Effector memory CD8-positive, alpha-beta T cell (primary cell): ENCODE measurements at places on chromosomes 16 and 17.
A peak's percentile ranks its signal among the peaks of the same experiment; 100 is the strongest.

GRCh38 chr17:80118601-80119270, 17.4 kb downstream of the GAA start:
- DNase-seq: no peak

- DNase-seq: no peak
These were observed 46.2 kb downstream of the MARCHF10 start for GRCh38 chr17:62761884-62762283.

DNA sequence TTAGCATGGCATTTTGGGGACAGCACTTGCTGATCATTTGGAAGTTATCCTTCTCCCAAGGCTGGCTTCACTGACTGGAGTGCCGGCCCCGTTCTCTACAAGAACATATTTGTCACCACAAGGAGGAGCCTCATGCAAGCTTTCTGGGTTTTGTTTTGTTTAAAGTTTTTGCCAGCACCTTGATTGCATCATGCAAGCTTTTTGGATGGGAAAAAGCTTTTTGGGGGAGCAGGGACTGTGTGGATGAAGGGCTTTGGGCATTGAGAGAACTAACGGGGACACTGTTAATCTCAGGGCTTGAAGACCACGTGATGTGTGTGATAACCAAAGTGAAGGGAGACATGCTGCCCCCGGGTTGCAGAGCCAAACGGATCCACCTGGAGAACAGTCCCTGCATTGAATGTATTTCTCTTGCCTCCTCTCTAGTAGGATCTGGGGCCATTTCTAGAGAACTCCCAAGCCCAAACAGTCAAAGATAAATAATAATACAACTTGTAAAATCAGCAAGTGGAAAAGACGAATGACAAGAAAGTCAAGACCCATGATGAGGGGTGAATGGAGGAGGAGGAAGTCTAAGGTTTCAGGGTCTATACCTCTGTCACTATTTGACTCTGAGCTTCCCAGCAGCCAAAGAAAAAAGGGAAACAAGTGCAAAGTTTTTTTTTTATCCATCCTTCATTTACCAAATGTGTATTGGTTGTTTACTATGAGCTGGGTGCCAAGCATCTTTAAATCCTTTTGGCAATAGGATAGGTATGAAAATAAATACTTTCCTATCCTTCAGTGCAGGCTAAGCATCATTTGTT, 17.2 kb downstream of the TMEM114 start:
- DNase-seq: no peak

- no peak for DNase-seq
These were observed 415 bp upstream of the FOXF1 start for GRCh38 chr16:86509759-86510464.

GRCh38 chr16:50265260-50265659, 1.1 kb upstream of the ADCY7 start:
- no peak for DNase-seq

- no peak for DNase-seq
These were observed 7.0 kb upstream of the MYH2 start for GRCh38 chr17:10556301-10557005.

DNA sequence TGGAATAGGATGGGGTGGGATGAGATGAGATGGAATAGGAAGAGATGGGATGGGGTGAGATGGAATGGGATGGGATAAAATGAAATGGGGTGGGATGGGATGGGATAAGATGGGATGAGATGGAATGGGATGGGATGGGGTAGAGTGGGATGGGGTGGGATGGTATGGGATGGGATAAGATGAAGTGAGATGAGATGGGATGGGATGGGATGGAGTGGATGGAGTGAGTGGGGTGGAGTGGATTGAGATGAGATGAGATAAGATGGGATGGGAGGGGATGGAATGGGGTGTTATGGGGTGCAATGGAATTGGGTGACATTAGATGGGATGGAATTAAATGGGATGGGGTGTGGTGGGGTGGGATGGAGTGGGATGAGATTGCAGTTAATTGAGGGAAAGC, 279.2 kb upstream of the CDH5 start:
- DNase-seq: no peak

GRCh38 chr16:29876217-29876593, 13.2 kb upstream of the CDIPT start:
- no peak for DNase-seq

DNA sequence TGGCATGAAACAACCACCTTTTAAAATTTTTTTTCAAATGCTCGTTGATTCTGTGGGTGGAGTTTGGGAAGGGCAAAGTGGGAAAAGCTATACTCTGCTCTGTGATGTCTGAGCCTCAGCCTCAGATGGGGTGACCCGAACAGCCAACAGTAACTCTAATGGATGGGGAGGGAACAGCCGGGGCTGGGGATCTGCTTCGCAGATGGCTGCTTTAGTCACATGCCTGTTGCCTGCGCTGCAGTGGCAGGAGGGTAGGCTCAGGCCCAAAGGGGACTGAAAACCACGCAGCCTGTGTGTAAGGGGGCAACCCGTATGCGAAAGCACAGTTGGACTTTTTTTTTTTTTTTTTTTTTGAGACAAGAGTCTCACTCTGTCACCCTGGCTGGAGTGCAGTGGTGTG, 14.9 kb upstream of the MAPK3 start:
- DNase-seq: no peak

GRCh38 chr16:47016700-47017133, 43.2 kb upstream of the DNAJA2 start:
- DNase-seq: peak; percentile 27

DNA sequence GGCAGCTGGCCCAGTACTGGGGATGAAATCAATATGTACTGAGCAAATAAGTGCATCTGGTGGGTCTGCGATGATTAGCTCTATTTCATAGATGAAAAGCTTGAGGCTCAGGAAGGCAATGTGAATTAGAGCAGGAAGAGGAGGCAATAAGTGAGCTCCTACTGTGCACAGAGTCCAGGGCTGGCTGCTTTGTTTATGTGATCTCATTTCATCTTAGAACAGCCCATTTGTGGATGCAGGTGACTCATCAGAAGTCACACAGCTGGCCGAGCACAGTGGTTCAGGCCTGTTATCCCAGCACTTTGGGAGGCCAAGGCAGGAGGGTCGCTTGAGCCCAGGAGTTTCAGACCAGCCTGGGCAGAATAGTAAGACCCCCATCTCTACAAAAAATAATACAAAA, 7.1 kb downstream of the TMEM114 start:
- no peak for DNase-seq

DNA sequence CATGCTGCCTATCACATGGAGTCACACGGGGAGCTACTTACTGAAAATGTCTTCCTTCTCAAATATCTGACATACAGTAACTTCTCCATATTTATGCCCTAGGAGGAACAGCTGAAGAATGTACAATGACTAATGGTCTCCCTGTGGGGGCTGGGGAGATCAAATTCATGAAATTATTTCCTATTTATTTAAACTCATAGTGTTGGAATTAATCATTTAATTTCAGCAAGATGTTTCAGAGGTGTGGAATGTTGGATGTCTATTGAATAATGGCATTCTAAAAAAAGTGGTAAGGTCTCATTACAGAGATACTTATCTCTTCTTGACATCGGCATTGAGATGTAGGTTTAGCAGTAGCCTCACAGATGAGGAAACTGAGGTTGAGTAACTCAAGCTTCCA, 214.3 kb upstream of the CDH11 start:
- DNase-seq: no peak

DNA sequence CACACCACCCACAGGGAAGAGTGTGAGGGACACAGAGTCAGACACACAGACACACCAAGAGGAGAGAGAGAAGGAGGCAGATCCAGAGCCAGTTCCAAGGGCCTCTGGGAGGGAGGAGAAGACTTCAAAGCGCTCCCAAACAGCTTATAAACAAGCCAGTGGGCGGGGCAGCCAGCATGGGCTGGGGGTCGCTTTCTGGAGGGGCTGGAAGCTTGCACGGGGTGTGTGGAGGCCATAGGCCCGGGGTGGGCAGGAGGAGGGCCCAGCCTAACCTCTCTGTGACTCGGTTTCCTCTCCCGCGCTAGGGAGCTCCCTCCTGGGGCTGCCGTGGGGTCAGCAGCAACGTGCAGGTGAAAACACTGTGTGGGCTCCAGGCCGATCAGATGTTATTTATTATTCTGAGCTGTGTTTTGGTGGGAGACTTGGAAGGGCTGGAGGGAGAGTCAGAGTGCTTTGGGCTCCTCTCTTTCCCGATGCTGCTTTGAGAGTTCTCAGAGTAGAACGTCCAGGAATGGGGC, 2.5 kb upstream of the WFIKKN2 start:
- no peak for DNase-seq

GRCh38 chr16:9964426-9964825, 217.8 kb downstream of the GRIN2A start:
- DNase-seq: no peak

DNA sequence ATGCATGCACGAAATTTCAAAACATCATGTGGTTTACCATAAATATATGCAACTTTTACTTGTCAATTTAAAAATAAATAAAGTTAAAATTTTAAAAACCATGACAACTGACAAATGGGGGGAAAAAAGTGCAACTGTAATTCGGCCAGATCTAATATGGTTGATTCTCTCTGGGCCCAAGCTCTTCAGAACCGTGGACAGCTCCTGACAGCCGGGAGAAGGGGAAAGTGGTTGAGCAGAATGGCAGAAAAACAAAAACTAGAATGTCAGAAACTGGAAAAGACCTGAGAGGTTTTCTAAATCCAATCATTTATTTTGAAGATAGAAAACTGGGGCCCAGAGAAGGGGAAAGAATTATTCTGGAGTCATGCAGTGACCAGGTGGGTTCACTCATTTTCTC, 126.6 kb downstream of the TMEM132E start:
- no peak for DNase-seq

- DNase-seq: no peak
These were observed 39.0 kb downstream of the GRB2 start for GRCh38 chr17:75366432-75366831.

- DNase-seq: no peak
These were observed 26.5 kb upstream of the PPM1D start for GRCh38 chr17:60573236-60574051.

DNA sequence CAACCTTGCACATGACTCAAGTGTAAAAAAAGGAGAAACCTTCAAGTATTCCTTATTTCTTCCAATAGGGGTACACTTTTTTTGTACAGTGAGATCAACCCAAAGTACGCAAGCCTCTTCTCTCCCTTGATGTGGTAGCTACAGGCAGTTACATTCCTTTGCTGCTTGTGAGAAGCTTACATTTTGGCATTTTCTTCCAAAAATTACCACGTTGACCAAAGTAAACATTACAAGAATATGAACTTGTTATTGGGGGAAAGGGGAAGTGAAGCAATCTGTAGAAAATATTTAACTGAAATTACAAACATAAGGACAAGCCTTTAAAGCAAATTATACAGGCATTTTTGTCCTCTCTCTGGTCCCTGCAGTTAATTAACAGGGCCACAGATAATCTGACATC, 97.0 kb upstream of the TOB1 start:
- DNase-seq: no peak

- DNase-seq: no peak
These were observed 86.3 kb upstream of the RPL38 start for GRCh38 chr17:74117087-74117698.

DNA sequence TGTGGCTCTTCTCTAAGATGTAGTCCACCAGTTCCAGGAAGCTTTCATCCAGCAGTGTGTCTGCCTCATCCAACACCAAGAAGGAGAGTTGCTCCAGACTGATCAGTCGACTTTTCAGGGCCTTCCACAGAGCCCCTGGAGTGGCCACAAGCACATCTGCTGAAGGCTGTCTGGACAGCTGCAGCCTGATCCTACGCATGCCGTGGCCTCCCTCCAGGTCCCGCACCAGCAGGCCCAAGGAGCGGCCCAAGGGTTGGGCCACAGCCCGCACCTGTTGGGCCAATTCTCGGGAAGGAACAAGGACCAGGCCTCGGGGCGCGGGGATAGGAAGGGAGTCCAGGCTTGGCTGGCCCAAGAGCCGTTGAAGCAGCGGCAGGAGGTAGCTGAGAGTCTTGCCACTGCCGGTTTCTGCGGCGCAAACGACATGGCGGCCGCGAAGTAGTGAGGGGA, 729 bp downstream of the DDX28 start:
- DNase-seq: no peak

- DNase-seq: peak; percentile 38
These were observed 1.3 kb downstream of the TIMP2 start for GRCh38 chr17:78923660-78924453.

DNA sequence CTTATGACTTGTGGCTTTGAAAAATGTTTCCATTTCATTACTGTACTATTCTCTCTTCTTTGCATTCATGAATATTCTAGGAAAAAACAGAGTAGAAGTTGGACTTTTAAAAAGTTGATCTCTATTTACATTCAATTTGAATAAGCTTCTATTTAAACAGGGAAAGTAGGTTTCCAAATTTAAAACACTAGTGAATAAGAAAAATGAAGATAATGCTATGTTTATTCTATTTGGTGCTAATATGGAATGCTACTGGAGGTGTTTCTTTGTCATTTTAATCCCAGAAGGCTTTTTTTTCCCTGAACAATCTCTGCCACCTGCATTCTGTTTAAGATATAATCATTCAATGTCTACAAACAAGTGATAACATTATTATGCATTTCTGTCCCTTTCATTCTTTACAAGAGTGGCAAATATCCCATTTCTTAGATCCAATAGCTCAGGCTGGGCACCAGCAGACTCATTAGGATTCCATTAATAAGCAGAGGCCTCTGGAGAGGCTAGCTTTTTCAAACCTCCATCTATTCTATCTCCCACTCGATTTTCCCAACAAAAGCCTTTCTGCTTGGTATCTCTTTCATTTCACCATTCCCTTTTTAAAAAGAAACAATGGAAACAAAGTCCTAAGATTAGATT, 1001.6 kb upstream of the CDH8 start:
- DNase-seq: no peak

GRCh38 chr16:54929090-54930004, 1.3 kb upstream of the IRX5 start:
- peak; percentile 86 for DNase-seq

GRCh38 chr16:71352963-71353460, 5.5 kb upstream of the CALB2 start:
- DNase-seq: no peak

- DNase-seq: no peak
These were observed 62.5 kb downstream of the NQO1 start for GRCh38 chr16:69663846-69664245.

GRCh38 chr17:17989618-17990017, 17.0 kb downstream of the DRC3 start:
- no peak for DNase-seq

GRCh38 chr16:15981382-15981781, 32.0 kb downstream of the ABCC1 start:
- DNase-seq: no peak

DNA sequence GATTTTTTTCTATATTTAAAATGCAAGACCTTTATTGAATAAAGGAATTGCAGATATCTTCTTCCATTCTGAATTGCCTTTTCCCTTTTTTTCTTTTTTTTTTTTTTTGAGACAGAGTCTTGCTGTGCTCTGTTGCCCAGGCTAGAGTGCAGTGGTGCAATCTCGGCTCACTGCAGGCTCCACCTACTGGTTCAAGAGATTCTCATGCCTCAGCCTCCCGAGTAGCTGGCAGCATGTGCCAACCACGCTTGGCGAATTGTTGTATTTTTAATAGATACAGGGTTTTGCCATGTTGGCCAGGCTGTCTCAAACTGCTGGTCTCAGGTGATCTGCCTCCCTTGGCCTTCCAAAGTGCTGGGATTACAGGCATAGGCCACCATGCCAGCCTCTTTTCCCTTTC, 151.5 kb downstream of the CEP112 start:
- DNase-seq: no peak

GRCh38 chr16:56413381-56413780, 12.0 kb downstream of the AMFR start:
- DNase-seq: no peak

GRCh38 chr16:79097771-79098170, 502.8 kb downstream of the MAF start:
- no peak for DNase-seq

- DNase-seq: peak; percentile 72
These were observed at the start of gene MRTFB for GRCh38 chr16:14070877-14071575. MRTFB (plus strand) TSS chr16:14071319; CDS start chr16:14140607, 69,288 bp downstream.

- DNase-seq: no peak
These were observed 58.9 kb downstream of the TK2 start for GRCh38 chr16:66490774-66491715.
